ENCODE measurements at places on chromosomes 6 and 20. TPM values are rescaled to one million over a fixed set of nuclear protein-coding genes. Genes with fewer than 3 reads are reported as not detected.

Gene PGC
- not detected for total RNA-seq

DNA sequence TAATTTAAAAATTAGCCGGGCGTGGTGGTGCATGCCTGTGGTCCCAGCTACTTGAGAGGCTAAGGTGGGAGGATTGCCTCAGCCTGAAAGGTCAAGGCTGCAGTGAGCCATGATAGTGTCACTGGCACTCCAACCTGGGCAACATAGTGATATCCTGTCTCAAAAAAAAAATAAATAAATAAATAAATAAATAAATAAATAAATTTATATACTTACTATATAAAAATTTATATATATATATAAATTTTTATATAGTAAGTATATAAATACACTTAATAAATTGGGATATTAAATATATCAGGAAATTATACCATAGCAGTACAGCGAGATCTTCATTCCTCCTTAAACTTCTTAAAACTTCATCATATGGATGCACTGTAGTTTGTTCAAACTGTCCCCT is 23.0 kb upstream of the IPCEF1 start:
- DNase-seq, result no peak
- no peaks in the 10 kb centered on the region for H3K27me3 ChIP-seq
- no peaks in the 10 kb centered on the region for H3K4me1 ChIP-seq
- H3K4me3 ChIP-seq, result no peak overlapping the region

Gene TINAG
- total RNA-seq, result not detected

Gene EYA2
- total RNA-seq, result not detected

Gene VSTM2L
- not detected for total RNA-seq

DNA sequence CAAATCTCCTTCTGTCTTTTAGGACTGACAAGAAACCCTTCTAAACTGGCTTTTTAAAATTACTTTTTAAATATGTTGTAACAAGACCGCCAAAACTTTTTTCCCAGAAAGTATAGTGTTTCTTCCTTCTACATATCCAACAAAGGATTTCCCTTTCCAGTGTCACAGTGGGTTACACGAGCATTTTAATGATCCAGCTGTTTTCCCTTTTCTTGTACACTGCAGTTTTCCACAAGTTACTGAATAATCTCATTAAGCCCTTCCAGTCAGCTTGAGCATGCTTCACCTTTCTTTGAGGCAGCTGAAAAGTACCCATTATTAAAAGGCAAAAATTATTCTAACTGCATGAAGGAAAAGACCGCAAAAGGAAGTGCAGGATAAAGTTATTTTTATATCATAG is 48.6 kb downstream of the CD24 start:
- H3K4me3 ChIP-seq, result no peak overlapping the region
- H3K4me1 ChIP-seq, result no peaks in the 10 kb centered on the region
- H3K36me3 ChIP-seq, result no peaks in the 10 kb centered on the region
- DNase-seq, result no peak
- no peak overlapping the region for H3K27ac ChIP-seq

Gene MCCD1
- not detected for total RNA-seq

DNA sequence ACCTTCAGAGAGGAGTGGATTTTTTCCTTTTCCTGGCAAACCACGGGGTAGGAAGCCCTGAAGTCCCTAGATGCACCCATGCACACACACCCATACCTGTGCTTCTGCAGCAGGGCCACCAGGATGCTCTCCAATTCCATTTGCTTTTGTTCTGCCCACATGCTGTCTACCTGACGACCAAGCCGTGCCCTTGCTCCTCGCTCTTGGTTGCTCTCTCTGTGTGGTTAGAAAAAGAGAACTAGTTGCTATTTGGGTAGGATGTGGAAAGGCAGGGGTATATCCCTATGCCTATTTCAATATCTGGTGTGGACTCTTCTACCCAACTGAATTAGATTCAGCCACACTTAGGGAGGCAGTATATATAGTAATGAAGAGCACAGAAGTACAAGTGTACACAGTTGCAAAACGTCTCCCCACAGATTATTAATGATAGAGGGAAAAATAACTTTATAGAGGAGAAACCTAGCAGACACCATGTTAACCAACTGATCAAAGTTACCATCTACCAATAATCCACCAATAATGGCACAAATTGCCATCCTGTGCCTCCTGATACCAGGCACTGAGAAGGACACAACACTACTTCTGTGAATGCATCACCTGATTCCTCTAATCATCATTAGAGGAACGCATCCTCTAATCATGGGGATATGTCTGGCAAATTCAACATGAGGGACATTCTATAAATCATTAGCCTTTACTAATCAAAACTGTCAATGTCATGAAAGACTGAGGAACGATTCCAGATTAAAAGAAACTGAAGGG is 7.3 kb downstream of the GHRH start:
- no peak for DNase-seq
- H3K4me1 ChIP-seq, result no peaks in the 10 kb centered on the region
- no peaks in the 10 kb centered on the region for H3K27me3 ChIP-seq
- H3K27ac ChIP-seq, result no peak overlapping the region
- H3K36me3 ChIP-seq, result no peaks in the 10 kb centered on the region

DNA sequence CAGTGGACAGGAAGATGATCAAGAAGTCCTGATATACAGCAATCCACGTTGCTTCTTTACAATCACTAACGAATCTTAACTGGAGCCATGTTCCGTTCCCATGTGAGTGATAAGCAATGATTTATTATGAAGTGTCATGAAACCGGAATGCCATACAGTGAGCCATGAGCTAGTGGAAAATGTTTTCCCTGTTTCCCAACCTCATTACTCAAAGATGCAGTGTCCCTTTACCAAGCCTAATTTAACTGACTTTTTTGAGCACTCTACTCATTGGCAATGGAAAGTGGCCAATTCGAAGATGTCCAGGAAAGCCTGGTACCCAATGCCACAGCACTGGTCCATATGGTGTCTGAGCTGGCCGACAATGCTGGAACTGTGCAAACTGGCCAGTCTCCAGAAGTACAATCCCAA is 148.3 kb downstream of the ZNF217 start:
- DNase-seq, result no peak
- no peaks in the 10 kb centered on the region for H3K4me1 ChIP-seq
- H3K27ac ChIP-seq, result no peak overlapping the region
- H3K27me3 ChIP-seq, result no peaks in the 10 kb centered on the region

Gene TAF4
- 43.7 TPM for total RNA-seq

GRCh38 chr6:77816766-77817270 is 164.0 kb downstream of the MEI4 start:
- no peaks in the 10 kb centered on the region for H3K4me1 ChIP-seq
- H3K27ac ChIP-seq, result no peak overlapping the region
- DNase-seq, result no peak

GRCh38 chr6:157333956-157334355 is 10.6 kb upstream of the TMEM242 start:
- no peaks in the 10 kb centered on the region for H3K4me1 ChIP-seq
- no peak overlapping the region for H3K4me3 ChIP-seq
- H3K27me3 ChIP-seq, result no peaks in the 10 kb centered on the region
- H3K27ac ChIP-seq, result no peak overlapping the region
- DNase-seq, result no peak

Gene CST4
- not detected for total RNA-seq

DNA sequence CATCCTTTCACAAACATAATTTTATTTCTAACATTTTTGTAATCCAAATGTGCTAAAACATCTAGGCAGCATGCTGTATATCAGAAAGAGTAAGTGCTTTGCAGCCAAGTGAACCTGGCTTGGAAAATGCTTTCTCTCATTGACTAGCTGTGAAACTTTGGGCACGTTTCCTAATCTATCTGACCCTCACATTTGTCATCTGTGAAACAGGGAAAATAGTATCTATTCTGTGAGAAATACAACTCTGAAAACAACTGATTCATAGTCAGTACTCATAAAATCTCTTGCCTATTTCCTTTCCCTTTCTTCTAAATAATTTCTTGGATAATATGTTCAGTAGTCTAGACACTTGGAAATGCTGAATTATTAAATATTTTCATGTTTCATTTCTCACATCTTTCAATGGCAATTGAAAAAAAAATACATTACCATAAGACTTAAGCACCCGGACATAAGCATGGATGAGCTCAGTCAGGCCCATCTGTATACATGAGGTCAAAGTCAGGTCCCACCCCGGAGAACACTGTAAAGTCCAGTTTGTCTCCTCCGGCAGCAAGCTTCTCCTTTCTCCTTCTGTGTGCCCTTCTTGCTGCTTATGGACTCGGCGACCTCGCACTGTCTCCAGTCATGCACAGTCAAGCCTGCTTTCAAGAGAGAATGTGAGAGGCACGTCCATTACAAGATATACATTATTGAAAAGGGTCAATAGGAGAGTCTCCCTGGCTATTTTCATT is 455.0 kb upstream of the SOX4 start:
- no peaks in the 10 kb centered on the region for H3K36me3 ChIP-seq
- no peaks in the 10 kb centered on the region for H3K27me3 ChIP-seq
- DNase-seq, result no peak

GRCh38 chr6:161347988-161348627 is 74.2 kb upstream of the AGPAT4 start:
- no peak for DNase-seq
- H3K27me3 ChIP-seq, result no peaks in the 10 kb centered on the region
- no peaks in the 10 kb centered on the region for H3K4me1 ChIP-seq
- no peaks in the 10 kb centered on the region for H3K36me3 ChIP-seq
- no peak overlapping the region for H3K27ac ChIP-seq
- no peak overlapping the region for H3K4me3 ChIP-seq

- H3K27ac ChIP-seq, result no peak overlapping the region
- no peak overlapping the region for H3K4me3 ChIP-seq
- H3K36me3 ChIP-seq, result peaks cover 17% of the 10 kb centered on the region
- no peak for DNase-seq
These were observed 109.0 kb downstream of the GJA10 start for GRCh38 chr6:90003069-90003795.

DNA sequence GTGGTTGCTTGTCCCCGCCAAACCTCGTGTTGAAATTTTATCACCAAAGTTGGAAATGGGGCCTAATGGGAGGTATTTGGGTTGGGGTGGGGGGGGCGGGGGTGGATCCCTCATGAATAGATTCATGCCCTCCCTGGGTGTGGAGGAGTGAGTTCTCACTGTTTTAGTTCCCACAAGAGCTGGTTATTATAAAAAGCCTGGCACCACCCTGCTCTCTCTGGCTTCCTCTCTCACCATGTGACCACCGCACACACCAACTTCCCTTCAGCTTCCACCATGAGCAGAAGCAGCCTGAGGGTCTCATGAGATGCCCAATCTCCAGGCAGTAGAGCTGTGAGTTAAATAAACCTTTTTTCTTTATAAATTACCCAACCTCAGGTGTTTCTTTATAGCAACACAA is 111.3 kb downstream of the PRDM1 start:
- no peak overlapping the region for H3K4me3 ChIP-seq
- peaks cover 36% of the 10 kb centered on the region for H3K4me1 ChIP-seq
- H3K27ac ChIP-seq, result no peak overlapping the region
- H3K27me3 ChIP-seq, result no peaks in the 10 kb centered on the region
- peaks cover 4% of the 10 kb centered on the region for H3K36me3 ChIP-seq
- no peak for DNase-seq

Gene HSPA1L
- total RNA-seq, result 3.3 TPM

Gene FOXQ1
- not detected for total RNA-seq

- no peak overlapping the region for H3K27ac ChIP-seq
- H3K27me3 ChIP-seq, result no peaks in the 10 kb centered on the region
- no peaks in the 10 kb centered on the region for H3K4me1 ChIP-seq
- no peak overlapping the region for H3K4me3 ChIP-seq
- DNase-seq, result no peak
These were observed 238.0 kb downstream of the COL12A1 start for GRCh38 chr6:74967821-74968220.

Gene LTB
- total RNA-seq, result 417 TPM

Gene OLIG3
- not detected for total RNA-seq

Gene PCSK2
- total RNA-seq, result not detected

Gene NRN1
- total RNA-seq, result 10.8 TPM

- H3K4me1 ChIP-seq, result no peaks in the 10 kb centered on the region
- no peaks in the 10 kb centered on the region for H3K27me3 ChIP-seq
- no peaks in the 10 kb centered on the region for H3K36me3 ChIP-seq
- no peak overlapping the region for H3K4me3 ChIP-seq
- DNase-seq, result no peak
These were observed 39.6 kb upstream of the AFDN start for GRCh38 chr6:167786853-167787675.

DNA sequence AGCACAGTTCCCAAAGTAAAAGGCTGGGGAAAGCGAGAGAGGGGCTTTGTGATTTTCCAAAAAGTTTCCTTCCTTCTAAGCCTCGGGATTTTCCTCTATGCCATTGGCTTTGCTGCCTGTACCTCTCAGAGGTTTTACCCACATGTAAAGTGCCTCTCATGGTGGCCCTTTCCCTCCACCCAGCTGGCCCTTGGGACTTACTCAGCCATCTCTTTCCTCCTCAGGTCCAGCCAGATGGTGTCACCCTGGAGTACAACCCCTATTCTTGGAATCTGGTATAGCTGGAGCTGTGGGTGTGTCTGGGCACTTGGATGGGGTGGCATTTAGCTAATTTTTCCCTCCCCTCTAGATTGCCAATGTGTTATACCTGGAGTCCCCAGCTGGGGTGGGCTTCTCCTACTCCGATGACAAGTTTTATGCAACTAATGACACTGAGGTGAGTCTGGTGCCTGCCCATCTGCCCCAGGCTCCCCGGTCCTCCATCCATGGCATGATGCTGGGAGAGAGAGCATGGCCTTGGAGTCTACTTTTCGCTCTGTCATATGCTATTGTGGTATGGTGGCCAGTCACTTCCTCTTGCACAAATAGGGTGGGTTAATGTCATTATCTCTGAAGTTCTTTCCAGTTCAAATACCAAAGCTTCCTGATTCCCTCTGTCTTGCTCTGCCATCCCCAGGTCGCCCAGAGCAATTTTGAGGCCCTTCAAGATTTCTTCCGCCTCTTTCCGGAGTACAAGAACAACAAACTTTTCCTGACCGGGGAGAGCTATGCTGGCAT is 1.1 kb downstream of the CTSA start:
- H3K4me1 ChIP-seq, result peaks cover 25% of the 10 kb centered on the region
- peak overlapping the region; percentile 96 for H3K4me3 ChIP-seq
- H3K27ac ChIP-seq, result peak overlapping the region; percentile 76
- H3K36me3 ChIP-seq, result peaks cover 35% of the 10 kb centered on the region

Gene FAM217A
- total RNA-seq, result not detected

- H3K4me3 ChIP-seq, result peak overlapping the region; percentile 32
- H3K4me1 ChIP-seq, result peaks cover 64% of the 10 kb centered on the region
- peak; percentile 79 for DNase-seq
- peak overlapping the region; percentile 88 for H3K27ac ChIP-seq
These were observed 29.5 kb downstream of the TSHZ2 start for GRCh38 chr20:53001498-53002301.

- peaks cover 37% of the 10 kb centered on the region for H3K4me1 ChIP-seq
- no peaks in the 10 kb centered on the region for H3K27me3 ChIP-seq
- no peak overlapping the region for H3K27ac ChIP-seq
- H3K4me3 ChIP-seq, result no peak overlapping the region
- no peak for DNase-seq
These were observed 22.5 kb upstream of the TAGAP start for GRCh38 chr6:159067334-159067733.

Gene KCNB1
- 0.08 TPM for total RNA-seq

DNA sequence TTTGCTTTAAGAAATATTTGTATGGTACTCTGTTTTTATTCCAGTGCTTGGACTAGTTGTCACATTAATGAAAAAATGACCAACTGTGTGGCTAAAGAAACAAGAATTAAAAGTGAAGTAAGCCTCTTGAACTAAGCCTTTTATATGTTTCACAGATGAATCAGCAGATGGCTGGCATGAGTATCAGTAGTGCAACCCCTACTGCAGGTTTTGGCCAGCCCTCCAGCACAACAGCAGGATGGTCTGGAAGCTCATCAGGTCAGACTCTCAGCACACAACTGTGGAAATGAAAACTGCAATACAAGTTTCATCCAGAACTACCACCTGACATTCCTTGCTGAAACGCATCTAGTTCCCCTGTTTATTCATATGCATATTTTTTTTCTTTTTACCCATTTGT is 96.8 kb downstream of the B3GAT2 start:
- no peak for DNase-seq
- no peaks in the 10 kb centered on the region for H3K27me3 ChIP-seq
- H3K36me3 ChIP-seq, result no peaks in the 10 kb centered on the region
- no peak overlapping the region for H3K4me3 ChIP-seq
- H3K27ac ChIP-seq, result no peak overlapping the region

Gene ARG1
- not detected for total RNA-seq

Data from naive thymus-derived CD4-positive, alpha-beta T cell (primary cell).